Stimulated activated CD4-positive, alpha-beta T cell treated with anti-CD3 and anti-CD28 coated beads, Interleukin-1b, Interleukin-23, amount 100 ng/mL, for 1 hour (primary cell): ENCODE measurements at places on chromosomes 6 and 20.

DNA sequence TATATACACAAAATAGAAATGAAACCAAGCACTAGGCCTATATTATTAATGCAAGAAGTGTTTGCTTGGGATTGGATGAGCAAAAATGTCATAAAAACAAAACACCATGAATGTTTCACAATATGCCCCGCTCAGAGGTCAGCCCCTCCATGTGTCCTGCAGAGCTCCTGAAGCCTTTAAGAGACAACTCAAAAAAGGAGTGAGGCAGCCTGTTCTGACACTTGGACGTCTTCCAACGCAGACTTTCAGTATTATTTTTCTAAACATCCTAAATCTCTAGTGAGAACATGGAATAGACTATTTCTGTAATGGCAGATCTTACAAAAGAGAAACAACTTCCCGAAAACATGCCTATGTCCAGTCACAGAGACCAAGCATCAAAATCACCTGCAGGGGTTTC is 322.6 kb downstream of the PRKN start:
- DNase-seq = no peak

- DNase-seq = no peak
Measured at GRCh38 chr20:19887556-19888268, 129.4 kb upstream of the NAA20 start.

GRCh38 chr6:134729561-134729960 is 220.3 kb downstream of the ALDH8A1 start:
- no peak for DNase-seq

DNA sequence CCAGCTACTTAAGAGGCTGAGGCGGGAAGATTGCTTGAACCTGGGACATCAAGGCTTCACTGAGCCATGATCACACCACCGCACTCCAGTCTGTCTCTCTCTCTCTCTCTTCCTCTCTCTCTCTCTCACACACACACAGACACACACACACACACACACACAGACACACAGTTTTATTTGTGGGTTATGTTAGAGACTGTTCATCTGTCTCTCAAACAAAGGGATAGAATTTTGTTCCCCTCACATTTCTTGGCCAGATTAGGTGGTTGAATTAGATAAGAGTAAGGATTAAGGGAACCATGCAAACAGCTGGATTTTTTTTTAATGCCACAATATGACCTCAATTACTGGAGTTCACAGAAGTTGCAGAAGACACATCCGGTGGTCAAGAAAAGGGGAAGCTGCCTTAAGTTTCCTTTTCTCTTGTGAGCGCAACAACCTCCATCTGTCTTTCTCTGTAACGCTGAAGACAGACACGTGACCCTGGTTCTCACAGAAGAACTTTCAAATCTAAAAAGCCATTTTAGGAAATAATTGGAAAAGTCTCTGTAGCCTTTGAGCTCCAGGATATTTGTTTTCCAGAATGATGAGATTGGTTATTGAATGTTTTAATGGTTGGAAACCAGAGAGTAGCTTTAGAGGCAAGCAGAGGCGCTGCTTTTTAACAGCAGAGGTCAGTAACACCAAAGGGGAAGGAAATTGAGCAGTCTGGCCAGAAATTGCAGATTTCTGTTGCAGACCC is 32.9 kb upstream of the LGSN start:
- no peak for DNase-seq

- no peak for DNase-seq
Measured at GRCh38 chr6:20680697-20681165, 146.5 kb downstream of the CDKAL1 start.

DNA sequence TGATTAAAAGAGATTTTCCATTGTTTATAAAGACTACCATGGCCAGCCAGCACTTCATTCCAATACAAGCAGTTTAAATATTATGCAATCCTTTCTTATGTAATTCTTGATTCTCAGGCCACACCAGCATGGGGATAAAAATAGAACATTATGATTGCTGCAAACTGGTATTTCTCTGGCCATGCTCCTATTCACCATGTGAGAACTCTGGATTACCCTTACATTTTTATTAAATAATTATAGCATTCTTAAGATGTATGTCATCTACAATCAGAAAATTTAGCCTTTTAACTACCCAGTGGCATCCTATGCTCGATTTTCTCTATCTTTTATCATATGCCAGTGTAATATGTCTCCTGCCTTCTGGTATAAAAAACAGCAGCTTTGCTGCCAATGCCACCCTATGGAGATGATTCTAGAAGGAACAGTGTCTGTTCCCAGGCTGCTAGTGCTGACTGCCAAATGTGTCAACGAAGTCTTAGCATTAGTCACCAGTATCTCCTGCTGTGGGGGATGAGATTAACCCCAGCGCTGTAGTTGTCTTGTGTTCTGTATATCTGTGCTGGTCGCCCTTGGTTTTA is 501.4 kb downstream of the BCKDHB start:
- no peak for DNase-seq

DNA sequence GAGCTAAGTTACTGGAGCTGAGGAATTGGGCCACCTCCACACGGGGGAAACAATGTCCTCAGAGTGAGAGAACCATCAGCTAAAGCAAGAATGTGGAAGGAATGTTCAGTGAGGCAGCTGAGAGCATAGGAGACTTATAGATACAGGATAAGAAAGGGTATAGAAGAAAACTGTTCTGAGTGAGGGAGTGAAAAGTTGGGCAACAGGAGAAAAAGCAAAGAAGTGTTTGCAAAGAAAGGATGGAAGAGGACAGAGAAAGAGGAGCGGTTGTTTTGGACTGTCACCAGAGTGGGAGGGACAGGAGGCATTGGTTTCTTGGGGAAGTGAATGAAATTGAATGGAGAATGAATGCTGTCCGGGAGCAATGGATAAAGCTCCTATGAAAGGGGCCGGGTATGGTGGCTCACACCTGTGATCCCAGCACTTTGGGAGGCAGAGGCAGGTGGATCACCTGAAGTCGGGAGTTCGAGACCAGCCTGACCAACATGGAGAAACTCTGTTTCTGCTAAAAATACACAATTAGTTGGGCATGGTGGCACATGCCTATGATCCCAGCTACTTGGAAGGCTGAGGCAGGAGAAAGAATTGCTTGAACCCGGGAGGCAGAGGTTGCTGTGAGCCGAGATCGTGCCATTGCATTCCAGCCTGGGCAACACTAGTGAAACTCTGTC is 296.5 kb downstream of the ADGB start:
- no peak for DNase-seq

DNA sequence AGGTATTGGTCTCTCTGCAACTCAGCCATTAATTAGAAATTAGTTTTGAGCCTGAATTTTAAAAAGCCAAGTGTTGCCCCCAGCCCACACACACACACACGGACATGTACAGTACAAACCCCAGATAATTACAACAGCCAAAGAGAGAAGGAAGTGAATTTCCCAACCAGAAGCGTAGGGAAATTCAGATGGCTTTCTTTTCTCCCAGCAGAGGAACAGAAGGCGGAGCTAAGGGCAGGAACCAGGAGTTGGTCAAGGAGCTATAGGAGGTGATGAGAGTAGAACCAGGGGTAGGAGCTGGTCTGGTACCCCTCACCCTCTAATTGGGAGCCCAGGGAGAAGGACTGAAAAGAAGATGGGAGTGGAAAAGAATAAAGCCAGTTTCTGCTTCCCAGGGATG is 3.9 kb upstream of the ZBTB9 start:
- DNase-seq = no peak

DNA sequence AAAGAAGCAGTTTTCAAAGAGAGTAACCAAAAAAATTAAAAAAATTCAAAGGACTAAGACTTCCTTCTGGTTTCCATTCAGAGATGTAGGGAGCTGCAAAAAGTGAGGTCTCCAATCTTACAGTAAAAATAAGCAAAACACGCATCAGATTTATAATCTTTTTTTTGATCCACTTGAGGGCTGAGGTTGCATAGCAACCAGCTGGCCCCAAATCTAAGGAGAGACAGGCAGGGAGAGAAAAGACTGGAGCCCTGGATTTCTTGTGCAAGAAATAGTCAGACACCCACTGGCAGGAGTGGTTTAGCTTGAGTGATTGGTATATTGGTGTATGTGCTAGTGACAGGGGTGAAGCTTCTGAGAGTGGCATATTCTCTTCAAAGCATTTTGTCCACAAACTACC is 135.9 kb upstream of the FUT9 start:
- no peak for DNase-seq

DNA sequence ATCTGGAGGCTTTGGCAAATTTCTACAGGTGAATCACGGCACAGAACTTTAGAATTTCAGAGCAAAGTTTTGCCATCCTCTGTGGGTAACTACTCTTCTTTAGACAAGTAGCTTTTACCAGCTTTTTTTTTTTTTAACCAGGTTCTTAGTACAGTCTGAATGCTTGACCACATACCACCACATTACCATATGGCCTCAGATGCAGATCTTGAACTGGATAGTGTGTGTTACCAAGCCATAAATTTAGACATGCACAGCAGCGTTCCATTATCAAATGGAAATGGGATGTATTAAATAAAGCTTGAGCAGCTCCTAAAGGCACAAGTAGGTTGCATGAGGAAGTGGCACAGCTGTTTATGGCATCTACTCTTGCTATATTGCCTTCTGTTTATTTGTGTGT is 38.3 kb upstream of the PRSS16 start:
- DNase-seq = no peak

GRCh38 chr6:35898003-35898402 is 22.9 kb downstream of the SRPK1 start:
- no peak for DNase-seq

- no peak for DNase-seq
Measured at GRCh38 chr20:21526776-21527175, 12.9 kb upstream of the NKX2-2 start.

GRCh38 chr6:71082033-71082650 is 125.3 kb upstream of the B3GAT2 start:
- no peak for DNase-seq

DNA sequence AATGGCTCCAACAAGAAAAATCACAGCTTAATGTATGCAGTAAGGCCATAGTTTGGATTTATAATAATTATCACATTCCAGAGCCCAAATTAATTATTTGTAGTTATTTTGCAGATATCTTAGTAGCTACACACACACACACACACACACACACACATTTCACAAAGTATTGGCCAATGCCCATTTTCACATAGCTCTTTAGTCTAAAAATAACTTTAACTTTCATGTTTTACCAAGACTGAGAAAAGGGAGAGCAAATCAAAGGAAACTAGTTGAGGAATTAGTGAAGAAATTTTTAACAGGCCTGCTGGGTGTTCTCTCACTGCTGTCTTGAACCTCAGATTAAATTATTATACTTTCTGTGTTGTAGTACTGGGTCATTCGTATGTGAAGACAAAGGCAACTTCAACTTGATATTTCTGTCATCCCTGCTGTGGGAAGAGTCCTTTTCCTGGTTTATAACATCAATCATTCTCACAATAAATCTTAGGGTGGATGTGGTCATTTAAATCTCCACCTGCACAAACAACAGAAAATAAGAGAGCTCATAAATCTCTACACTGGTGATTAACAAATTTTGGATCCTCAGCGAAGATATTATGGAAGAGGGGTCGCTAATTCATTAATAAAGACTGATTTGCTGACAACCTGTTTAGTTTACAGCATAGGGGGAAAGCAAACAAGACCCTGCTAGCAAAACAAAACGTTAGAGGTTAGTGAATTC is 1.6 kb upstream of the TCF21 start:
- no peak for DNase-seq
